ENCODE measurements at places on chromosomes 3 and 15.

DNA sequence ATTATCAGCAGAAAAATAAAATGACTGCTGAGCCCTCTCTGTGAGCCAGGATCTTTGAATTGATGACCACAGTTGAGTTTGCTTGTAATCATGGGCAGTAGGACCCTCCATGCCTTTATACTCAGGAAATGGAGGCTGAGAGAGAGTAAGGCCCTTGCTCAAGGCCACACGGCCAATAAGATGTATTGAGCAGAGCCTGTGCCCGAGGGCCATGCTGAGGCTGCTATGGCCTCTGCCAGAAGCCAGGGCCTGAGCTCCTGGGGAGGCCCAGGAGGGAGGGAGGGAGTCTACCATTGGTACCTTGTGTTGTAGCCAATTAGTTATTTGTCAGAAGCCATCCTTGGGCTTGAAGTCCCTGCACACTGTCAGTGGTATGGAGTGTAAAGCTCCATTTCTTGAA is 151.4 kb downstream of the DNAJB8 start:
- no peak for DNase-seq

GRCh38 chr3:170713653-170714052 is 127.8 kb upstream of the SLC7A14 start:
- no peak for DNase-seq

DNA sequence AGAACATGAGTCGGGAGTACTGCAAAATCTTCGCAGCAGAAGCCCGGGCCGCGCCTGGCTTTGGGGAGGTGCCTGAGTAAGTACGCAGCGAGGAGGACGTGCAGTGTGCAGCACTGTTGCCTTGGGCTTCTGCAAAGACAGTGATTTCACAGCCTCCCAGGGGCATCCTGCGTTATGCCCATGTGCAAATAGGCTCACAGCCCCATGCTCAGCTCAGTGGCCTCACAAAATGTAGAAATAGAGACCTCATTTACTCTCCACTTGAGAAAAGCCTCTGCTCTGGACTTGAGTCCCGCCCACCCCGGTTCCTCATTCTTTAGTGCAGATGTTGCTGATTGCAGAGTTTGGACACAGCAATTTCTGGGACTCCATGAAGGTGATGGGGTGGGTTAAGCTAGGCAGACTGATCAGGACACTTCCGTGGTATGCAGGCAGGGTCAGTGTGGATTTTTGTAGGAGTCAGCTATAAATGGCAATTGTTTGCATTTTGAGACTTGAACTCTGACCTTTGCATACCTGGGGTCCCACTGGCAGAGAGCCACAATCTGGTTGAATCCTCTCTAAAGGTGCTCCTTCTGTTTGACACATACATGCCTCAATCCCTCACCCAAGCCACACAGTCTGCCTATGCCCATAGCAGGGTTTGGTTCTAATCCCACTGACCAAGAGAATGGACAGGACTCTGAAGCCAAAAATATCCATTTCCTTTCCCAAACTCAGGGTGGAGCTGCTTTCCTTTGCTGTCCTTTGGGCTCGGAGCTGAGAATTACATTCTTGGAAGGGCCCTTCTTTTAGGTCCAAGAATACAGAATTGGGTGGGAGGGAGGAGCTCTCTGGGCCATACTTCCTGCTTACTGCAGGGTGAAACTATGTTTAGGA is 20.7 kb upstream of the SLC28A1 start:
- no peak for DNase-seq

- DNase-seq = no peak
Observed at GRCh38 chr3:188826574-188826973, 345.2 kb upstream of the TPRG1 start.

DNA sequence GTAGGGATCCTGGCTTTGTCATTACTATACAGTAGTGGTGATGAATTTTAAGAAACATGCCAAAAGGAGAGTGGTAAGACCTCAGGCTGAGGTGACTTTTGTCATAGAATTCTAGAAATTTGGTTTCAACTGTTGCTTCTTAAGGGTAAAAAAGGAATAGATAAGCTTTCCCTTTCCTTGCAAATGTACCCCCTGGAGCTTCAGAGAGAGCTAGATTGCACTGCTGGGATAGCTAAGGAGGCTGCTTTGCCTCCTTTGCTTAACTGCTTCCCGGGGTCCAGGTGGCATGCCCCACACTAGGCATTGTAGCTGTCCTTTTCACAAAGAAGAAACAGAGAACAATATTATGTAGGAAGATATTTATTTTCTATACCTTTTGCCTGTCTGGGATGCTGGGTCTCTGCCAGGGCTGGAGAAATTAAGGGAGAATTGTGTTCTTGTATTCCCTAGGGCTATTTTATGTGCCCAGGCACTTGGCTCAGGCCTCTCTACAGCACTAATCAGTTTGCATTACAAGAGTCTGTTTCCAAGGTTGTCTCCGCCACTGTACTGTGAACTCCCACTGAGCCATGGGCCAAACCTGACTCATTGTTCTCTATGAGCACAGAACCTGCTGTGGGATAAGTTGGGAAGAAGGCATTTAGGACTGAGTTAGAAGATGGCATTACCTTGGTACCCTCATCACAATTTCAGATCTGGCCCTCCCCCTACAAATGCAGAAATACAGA is 460.0 kb downstream of the PDCD6IP start:
- DNase-seq = no peak

- no peak for DNase-seq
Observed at GRCh38 chr3:113607219-113607596, 74.9 kb downstream of the SIDT1 start.

- no peak for DNase-seq
Observed at GRCh38 chr3:130491431-130491830, 25.5 kb upstream of the COL6A6 start.

- no peak for DNase-seq
Observed at GRCh38 chr3:50604110-50604621, 7.4 kb downstream of the CISH start.

- DNase-seq = peak; percentile 67
Observed at GRCh38 chr3:15629860-15630597, 28.5 kb downstream of the BTD start.

DNA sequence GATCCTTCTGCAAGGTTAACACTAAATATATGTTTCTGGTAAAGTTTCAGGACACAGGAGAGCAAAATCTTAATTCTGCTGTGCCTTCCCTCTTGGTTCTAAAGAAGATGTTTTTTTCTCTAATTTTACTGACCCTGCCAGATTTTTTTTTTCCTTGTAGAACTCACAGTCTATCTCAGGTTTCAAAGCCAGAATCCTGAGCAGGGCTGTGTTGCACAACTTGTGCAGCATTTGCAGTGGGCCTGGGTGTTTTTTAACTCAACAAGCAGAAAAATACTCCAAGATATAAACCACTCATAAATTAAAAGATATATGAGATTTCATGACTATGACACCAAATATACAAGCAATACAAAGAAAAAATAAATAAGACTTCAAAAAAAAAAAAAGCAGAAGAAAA is 40.2 kb upstream of the ARF4 start:
- DNase-seq = no peak

- no peak for DNase-seq
Observed at GRCh38 chr3:191074511-191074910, 124.5 kb upstream of the OSTN start.

- no peak for DNase-seq
Observed at GRCh38 chr3:37387462-37387861, 213.1 kb upstream of the LRRFIP2 start.

DNA sequence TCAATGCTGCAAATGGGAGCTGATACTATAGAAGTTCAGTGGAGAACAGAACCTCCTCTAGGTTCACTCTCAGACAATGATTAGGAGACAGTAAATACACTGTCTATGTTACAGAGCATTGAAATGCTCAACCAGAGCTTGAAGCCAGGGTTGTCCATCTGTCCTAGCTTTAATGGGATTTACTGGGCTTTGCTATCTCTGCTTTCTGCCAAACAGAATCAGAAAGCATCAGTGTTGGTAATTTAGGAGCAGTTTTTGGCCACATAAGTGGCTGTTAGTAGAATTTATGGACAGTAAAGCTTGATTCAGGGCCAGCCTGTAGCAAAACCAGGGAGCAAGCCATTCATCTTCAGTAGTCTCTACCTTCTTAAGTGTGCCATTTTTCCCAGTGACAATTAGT is 396.3 kb downstream of the LSAMP start:
- DNase-seq = no peak

DNA sequence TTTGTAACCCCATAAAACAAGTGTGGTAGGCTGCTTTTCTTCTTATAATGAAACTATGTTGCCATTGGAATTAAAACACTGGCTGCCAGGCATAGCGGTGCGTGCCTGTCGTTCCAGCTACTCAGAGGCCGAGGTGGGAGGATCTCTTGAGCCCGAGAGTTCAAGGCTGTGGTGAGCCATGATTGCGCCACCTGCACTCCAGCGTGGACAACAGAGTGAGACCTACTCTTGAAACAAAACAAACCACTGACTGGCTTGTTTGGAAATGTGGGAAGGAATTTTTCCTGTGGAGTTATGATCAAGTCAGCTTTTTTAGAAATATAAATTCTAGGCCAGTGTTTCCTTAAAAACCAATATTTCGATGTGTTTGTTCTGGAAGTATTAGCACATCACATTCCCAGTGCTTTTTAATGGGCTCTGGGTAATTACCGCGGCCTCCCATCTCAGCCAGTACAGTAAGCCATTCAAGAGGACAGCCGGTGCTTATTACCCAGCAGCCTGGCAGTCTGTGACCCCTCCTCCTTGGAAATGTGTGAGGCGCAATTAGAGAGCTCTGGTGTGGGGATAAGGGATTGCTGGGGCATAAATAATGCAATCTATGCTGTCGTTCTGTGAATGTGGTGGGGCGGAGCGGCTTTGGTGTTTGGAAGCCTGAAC is 58.3 kb upstream of the TRAK1 start:
- DNase-seq = no peak

- no peak for DNase-seq
Observed at GRCh38 chr3:148319960-148320359, 377.7 kb upstream of the AGTR1 start.

DNA sequence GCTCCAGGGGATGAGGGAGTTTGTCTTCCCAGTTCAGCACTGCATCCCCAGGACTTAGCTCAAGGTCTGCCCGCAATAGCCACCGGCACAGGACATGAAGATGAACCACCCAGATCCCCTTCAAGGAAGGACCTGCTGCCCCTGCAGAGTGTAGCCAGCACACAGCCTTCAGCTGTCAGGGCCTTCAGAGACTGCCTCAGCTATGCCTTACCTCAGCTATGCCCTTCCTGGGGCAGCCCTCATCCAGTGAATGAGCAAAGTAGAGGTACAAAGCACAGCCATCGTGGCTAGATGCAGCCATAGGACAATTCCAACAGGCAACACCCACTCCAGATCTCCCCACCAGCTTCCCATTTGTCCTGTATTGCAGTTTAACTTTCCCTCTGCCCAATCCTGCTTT is 291.2 kb upstream of the STT3B start:
- no peak for DNase-seq

GRCh38 chr15:96331144-96331944 is 844 bp downstream of the NR2F2 start:
- no peak for DNase-seq

DNA sequence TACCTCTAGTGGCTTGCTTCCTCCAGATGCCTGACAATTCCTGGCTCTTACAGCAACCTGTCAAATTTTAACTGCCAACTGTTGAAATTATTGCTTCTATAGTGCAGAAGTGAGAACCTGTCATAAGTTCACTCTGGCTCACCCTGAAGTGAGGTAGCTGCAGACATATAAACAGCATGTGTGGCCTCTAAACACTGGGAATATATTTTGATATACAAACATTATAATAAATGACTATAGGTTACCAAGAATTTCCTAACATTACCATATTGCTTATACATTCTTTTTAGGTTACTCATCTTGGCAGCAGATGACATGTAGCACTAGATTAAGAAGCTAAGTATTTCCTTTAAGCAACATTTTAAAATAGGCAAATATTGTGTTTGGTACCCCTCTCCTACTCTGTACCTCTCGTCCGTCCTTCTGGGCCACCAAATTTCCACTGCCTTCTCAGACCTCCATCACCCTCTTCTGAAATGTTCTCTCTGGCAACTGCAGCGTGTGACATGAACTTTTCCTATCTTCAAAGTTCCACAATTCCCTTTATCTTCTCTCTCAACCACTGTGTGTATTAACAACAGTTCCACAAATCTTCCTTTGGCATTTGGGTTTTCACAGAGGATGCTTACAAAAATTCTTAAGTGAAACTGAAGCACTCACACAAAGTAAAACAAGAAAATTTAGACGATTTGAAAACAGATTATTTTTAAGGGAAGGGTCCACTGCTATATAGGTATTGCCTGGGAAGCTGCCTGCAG is 15.3 kb upstream of the XXYLT1 start:
- DNase-seq = no peak

- no peak for DNase-seq
Observed at GRCh38 chr3:181075098-181075497, 85.6 kb upstream of the DNAJC19 start.

GRCh38 chr15:84736375-84736774 is 12.0 kb upstream of the ZNF592 start:
- peak; percentile 74 for DNase-seq

DNA sequence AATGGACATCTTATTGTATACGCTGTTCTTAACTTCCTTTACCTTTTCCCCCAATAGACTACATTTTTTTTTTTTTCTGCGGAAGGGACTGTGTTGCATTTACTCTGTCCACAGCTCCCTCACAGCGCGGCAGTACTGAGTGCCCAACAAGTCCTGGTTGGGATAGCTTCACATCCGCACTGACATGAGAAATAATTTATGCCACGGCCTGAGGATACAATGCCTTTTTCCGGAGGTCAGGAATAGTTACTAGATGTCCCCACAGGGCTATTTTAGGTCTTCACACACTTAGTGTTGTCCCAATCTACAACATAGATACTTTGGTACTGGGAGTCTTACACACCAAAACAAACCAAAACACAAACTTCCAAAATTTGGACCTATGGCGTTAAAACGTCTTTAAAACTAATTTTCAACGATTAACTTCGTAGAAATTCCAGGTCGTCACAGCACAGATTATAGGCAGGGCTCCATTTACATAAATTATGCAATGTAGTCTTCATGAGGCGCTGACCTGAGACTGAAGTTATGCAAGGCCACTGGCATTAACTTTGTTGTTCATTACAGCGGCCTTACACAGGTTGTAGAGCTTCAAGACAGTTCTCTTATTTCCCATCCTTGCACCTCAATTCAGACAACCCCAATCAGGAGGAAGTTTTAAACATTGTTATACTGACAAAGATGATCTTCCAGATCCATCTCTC is 989 bp upstream of the PPIB start:
- no peak for DNase-seq

DNA sequence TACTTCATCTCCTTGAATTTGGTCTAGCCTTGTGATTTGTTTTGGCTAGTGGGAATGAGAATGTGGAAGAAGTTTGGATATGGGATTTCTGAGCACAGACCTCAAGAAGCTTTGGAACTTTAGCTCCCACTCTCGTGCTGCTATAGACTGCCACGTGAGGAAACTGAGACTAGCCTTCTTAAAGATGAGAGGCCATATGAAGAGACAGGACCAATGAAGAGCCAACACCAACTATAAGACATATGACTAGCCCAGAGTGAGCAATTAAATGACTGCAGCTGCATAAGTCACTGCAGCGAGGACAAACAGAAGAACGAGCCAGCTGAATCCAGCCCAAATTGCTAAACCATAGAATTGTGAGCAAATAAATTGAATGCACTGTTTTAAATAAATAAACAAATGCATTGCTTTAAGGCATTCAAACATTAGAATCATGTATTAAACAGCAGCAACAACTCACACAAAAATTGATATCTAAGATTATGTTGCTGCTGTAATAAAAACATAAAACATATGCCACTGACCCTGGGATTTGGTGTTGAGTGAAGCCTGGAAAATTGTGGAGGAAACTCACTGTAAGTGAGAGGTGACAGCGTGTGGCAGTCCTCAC is 15.7 kb upstream of the CNTN4 start:
- DNase-seq = no peak
